ENCODE measurements at places on chromosomes 2 and 18.

DNA sequence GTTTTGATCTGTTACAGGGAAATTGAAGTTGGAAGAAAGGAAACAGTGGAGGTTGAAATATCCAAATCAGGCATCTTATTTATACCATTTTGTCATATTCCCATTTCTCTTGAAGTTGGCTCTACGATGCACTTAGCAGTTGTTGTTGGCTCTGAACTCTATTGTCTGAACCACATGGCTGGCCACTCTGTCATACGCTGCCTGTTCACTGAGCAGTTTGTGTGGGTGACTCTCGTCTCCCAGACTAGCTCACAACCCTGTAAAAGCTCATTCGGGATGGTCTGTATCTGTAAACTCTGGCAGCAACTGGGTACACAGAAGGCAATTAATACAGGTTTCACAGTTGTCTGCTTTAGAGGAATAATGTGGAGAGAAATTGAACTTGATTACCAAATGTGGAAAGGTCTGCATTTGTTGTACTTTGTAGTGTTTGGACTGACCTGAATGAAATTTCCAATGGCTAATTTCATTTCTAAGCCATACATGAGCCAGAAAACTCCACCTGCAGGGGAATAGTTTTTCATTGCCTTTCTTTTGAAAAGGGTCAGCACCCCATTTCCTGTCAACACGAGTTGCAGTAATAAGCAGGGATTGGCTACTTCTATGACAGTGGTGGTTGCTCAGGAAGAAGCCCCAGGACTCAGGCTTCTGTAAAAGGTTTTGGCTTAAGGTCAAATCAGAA, 378.2 kb downstream of the OSR1 start:
- DNase-seq: no peak

DNA sequence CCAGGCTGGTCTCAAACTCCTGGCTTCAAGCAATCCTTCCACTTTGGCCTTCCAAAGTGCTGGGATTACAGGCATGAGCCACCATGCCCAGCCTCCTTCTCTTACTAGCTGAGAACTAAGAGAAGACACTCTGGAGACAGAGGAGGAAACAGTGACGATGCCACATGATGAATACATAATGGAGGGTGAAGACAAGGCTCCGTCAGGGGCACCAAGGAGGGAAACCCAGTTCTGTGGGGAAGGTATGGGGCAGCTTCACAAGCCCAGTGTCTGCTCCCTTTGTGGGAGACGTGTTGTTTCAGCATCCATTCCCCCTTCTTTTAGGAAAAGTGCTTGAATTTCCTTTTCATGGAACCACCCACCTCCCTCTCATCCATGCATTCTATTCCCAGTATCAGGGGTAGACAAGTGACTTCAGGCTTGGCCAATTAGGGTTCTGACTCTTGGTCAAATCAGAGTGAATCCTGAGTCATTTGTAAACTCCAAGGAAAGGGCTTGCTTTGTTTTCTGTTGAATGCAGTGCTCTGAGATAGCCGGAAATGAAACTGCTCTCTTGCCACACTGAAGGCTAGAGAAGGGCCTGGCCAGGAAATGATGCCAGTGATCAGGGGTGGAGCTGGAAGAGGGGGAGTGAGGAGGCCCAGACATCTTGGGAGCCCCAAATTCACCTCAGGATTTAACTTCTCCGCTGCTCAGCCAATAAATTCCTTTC, 23.7 kb downstream of the TMEM127 start:
- no peak for DNase-seq

GRCh38 chr2:190533175-190533967, 1.2 kb downstream of the NEMP2 start:
- no peak for DNase-seq

- no peak for DNase-seq
Observed at GRCh38 chr2:205762881-205763280, 80.6 kb downstream of the NRP2 start.

DNA sequence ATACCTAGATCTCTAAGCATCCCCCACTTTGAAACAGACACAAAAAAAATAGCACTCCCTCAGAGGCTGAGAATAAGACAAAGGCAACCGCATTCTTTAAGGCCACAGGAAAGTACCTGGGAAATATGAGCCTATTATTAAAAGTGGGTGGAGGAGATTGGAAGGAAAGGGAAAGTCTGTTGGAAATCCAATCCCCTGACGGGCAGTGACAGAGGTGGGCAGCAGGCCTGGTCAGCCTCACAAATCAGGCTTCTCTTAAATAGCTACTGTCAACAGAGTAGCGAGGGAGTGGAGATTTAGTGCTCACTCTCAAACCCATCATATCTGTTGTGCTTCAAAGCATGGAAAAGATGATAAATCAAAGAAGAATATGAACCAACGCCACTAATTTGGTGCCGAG, 324.4 kb downstream of the ALK start:
- no peak for DNase-seq

DNA sequence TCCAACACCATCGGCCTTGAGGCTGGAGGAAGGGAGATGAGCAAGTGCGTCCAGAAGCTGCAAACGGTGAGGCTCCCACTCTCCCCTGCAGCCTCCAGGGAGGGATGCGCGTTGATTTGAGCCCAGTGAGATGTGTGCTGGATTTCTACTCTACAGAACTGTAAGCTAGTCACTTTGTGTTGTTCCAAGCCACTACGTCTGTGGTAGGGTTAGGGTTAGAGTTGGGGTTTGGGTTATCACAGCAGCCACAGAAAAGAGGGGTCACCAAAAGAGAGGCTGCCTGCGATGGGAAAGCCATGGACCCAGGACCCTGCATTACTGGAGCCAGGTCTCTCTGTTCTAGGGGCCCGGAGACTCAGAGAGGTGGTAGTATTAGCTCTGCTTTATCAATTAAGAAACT, 94.5 kb downstream of the KCNF1 start:
- DNase-seq: no peak
